ENCODE measurements at places on chromosomes 7 and 10.

- no peak for DNase-seq
These were observed 6.1 kb downstream of the CYP26A1 start for GRCh38 chr10:93079663-93080349.

DNA sequence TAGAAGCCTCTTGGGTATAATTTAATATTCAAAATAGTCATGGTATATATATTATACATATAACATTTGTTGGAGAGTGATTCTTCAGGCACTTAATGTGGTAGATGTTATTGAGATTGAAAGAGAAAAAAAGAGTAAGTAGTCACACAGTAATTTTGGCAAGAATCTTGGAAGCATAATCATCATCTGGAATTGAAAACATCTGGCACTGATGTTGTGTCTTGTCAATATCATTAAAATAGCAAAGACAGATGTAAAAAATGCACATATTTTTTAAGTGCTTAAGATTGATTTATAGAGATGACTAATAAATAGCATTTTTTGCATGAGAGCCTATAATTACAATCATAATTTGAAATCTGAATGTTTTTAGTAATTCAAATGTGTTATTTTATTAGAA is 9.5 kb downstream of the SEMA3D start:
- no peak for DNase-seq

- DNase-seq: no peak
These were observed 76.1 kb downstream of the CYP26A1 start for GRCh38 chr10:93149761-93150160.

DNA sequence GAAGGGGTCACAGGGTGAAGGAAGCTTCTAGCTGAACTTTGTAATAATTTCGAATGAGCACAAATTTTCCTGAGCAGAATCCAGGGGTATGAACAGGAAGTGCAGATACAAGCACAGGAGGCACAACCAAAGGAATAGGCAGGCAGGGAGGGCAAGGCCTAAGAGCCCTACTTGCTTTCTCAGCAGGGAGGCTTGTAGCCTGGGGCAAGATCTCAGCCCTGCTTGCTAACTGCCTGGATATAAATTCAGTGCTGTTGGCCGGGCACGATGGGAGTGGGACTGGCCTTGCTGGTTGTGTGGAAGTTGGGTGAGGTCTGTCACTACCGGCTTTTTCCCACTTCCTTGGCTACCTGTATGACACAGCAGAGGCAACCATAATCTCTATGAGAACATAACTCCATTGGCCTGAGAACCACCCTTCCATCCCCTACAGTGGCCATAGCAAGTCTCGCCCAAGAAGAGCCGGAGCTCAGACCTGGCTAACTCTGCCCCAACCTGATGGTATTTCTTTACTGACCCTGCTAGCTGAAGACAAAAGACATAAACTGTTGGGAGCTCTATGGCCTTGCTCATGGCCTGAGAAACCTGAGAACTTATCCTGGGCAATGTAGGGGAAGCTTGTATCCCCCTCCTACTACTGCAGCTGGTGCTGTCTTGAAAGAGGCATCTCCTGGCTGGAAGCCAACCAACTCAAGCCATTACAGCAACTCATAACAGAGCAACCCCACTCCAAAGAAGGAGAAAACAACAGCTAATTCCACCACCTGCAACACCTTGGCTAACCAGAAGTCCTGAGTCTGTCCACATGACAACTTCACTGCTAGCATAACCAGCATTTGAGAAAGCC is 27.6 kb downstream of the CLDN12 start:
- no peak for DNase-seq

GRCh38 chr7:11911900-11912299 is 79.9 kb upstream of the THSD7A start:
- DNase-seq: no peak

DNA sequence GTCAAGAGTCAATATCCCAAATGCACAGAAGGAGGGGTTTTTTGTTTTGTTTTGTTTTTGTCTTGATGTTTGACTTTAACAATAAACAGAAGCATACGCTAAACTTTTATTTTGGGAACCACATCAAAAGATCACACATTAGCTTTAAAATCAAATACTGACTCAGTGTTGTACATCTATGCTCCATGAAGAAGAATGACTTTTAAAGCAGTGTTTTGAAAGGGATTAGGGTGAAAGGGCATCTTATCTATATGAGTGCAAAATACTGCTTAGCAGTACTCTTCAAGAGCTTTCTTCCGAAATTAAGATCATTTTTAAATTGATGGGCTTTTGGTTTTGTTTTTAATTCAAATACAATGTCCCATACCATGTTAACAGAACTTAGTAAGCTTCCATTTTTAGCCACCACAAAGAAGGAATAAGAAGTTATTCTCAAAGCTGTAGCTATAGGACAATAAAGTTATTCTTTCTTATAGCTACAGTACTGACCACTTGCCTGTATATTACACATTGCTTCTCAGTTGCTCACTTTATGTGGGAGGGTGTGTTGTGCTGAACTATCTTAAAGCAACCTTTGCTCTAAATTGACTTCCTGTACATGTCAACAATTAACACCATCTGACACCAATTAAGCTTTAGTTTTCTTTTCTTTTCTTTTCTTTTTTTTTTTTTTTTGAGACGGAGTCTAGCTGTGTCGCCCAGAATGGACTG is 144.3 kb upstream of the KAT6B start:
- no peak for DNase-seq

GRCh38 chr7:86664486-86664885 is 20.8 kb downstream of the GRM3 start:
- no peak for DNase-seq

- DNase-seq: no peak
These were observed 60.3 kb downstream of the PALD1 start for GRCh38 chr10:70538731-70539338.

DNA sequence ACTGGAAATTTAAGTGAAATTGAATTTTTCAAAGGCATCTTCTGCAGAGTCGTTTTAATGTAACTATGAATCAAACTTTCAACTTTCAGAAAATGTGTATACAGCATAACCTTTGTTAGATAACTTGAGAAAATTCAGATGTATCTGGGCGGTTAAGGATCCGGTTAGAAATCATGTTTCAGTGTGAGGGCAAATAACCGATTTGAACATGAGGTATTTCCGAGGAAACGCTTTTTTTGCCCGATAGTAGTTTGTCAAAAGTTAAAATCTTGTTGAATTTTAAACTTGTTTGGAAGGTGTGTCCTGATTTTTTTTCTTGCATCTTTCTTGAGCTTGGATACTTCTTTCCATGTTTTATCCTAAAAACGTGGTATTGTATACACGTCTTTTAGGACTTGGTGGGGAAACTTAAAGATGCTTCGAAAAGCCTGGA is 1.3 kb upstream of the BMI1 start:
- DNase-seq: no peak

- DNase-seq: no peak
These were observed 47.4 kb upstream of the RSBN1L start for GRCh38 chr7:77648742-77649338.

DNA sequence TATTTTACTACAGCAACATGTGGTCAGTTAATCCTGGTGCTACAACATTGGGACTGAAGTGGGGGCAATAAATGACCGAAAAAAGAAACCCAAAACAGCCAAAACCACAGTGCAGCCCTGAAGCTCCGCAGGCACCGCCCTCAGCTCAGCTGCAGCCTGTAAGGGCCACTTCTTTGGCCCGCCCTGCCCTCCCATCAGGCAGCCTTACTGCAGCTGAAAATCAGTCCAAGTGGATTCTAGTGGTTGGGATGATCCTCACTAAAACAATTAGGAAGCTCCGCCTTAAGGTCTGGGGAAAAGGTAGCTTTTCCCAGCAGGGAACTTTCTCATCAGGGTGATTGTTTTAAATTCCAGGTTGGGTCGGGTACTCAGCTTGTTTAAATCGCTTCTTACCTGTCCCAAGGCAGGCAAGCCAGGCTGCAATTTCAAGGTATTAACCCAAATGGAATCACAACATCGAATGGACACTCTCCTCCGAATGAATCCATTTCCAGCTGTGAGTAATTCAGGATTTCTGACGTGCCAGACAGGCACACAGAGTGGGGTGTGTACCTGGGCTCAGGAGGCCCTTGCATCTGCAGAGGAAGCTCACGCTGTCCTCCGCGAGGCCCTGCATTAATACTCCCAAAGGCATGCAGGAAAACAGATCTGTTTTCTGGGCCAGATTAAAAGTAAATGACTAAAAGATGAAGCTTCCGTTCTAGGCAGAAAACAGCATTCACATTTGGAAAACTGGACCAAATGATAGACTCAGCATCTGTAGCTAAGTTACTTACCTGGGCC is 104.3 kb downstream of the CREB5 start:
- DNase-seq: no peak

DNA sequence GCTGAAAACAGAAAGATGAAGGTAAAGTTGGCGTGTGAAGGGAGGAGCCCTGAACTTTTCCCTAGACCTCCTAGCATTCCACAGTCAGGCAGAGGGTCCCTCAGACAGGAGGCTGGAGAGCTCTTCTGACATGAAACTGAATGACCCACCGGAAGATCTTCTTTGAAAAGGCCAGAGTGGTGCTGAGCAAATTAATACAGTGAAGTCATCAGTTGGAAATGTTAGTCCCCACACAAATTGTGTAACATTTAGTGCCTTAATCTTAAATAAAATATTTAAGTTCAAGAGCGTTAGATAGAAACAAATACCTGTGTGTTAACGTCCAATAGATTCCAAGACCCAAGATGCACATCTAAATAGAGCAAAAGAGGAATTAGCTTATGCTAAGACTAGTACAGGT is 49.0 kb upstream of the WNT16 start:
- no peak for DNase-seq

DNA sequence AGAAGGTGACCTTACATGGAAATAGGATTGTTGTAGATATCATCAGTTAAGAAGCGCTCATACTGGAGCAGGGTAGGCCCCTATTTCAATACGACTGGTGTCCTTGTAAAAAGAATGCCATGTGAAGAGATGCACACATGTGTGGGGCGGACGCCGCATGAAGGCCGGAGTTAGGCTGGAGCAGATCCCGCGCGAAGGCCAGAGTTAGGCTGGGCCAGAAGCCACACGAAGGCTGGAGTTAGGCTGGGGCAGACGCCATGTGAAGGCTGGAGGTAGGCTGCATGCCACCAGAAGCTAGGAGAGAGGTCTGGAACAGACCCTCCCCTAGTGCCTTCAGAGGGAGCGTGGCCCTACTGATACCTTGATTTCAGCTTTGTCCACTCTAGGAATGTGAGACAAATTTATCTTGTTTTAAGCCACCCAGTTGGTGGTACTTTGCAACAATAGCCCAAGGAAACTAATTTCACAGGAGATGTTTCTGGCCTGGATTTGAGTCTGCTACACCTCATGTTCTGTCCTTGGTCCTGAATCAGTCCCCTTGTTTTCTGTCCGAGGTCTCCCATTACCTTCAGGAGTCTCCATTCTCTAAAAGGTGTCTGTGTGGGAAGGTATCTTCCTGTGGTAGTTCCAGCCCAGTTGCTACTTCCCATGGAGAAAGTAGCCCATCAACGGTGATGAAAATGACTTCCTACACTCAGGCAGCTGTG is 585.8 kb downstream of the LRMDA start:
- no peak for DNase-seq

DNA sequence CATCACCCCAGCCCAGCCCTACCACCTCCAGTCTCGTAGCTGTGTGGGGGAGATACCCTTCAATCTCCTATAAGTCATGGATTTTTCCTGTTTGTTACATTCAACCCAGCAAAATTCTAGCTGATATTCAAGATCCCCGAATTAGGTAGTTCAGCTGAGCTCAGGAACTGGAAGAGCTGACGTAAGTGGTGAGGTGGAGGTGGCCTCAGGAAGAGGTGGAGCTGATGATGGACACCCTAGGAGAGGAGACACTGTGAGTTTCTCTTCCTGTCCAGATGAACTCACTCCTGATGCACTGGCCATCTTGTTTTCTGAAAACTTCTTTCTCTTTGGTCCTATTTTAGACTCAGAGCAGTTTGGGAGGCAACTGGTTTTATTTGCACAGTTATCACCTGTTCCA is 90.5 kb upstream of the PITRM1 start:
- DNase-seq: no peak

DNA sequence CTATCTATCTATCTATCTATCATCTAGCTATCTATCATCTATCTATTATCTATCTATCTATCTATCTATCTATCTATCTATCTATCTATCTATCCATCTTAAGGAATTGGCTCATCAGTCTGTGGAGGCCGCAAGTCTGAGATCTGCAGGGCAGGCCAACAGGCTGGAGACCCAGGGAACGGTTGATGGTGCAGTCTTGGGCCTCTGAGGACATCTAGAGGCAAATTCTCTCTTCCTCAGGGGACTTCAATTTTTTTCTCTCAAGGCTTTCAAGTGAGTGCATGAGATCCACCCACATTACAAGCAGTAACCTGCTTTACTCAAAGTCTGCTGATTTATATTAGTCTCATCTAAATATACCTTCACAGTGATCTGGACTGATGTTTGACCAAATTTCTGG is 197.0 kb downstream of the GLRX3 start:
- no peak for DNase-seq

DNA sequence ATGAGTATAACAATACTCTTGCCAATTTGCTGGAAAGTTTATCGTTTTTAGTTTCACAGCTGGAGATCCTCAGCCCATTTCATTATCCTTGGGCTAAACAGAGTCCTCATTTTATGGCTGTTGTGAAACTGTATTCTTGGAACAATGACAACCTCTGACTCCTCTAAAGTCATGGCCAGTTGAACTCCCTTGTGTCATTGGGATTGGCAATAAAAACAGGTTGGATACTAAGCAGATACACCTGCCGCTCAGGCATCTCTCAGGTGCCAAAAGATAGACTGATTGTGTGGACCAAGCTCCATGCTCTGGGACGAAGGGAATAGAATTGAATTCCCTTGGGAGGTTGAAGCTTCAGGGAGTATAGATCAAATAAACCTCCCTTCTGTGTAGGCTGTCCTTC is 182.2 kb downstream of the WDR11 start:
- DNase-seq: no peak

DNA sequence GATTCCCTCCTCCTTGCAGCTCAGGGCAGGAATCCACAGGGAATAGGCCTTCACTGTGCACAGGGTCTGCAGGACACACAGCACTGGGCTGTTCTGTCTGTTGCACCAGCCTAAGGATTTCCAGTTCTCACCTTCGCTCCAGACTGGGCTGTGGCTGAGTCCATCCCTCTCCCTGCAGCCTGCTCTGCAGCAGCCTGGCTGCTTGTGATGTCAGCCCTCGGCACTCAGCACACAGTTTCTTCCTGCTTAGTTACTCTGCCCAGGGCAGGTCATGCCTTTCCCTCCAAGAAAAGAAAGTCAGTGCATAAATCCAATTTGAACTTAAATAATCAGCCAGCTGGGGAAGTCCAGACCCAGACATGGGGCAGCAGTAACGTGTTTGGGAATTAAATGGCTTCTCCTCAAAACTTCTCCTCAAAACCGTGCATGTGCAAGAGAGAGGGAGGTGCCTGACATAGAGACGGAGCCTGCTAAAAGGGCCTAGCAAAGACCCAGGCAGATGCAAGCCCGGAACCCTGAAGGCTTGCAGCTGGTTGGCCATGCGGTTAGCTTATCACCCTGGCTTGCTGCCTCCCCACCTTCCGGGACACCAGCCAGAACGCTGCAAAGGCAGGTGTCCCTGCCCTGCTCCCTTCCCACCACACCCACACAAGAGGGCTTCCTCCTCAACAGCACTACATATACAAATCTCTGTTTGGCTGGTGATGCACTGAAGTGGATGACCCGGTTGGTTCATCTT is 10.9 kb upstream of the GDF2 start:
- DNase-seq: no peak

GRCh38 chr10:62049624-62050345 is 148.3 kb downstream of the ARID5B start:
- no peak for DNase-seq
